ENCODE measurements at places on chromosomes 6 and 20. TPM values are rescaled to one million over a fixed set of nuclear protein-coding genes. Genes with fewer than 3 reads are reported as not detected.

USP49 gene
- 0.69 TPM for polyA plus RNA-seq

SAMD5 gene
- polyA plus RNA-seq, result 7.2 TPM

SLPI gene
- 1,481 TPM for polyA plus RNA-seq

HDGFL1 gene
- not detected for polyA plus RNA-seq

ECT2L gene
- 0.04 TPM for polyA plus RNA-seq

SRXN1 gene
- 41.0 TPM for polyA plus RNA-seq

NKAIN4 gene
- not detected for polyA plus RNA-seq

MDC1 gene
- polyA plus RNA-seq, result 5.9 TPM

ZNF391 gene
- polyA plus RNA-seq, result 0.51 TPM

SCGN gene
- not detected for polyA plus RNA-seq

UNC5CL gene
- polyA plus RNA-seq, result 1.1 TPM

RSPH9 gene
- 0.16 TPM for polyA plus RNA-seq

BPIFB1 gene
- polyA plus RNA-seq, result 0.77 TPM

GPSM3 gene
- polyA plus RNA-seq, result 4.0 TPM

RFX6 gene
- polyA plus RNA-seq, result not detected

EYA4 gene
- 0.02 TPM for polyA plus RNA-seq

MDFI gene
- polyA plus RNA-seq, result 70.3 TPM

POU5F1 gene
- polyA plus RNA-seq, result 0.59 TPM

FHL5 gene
- polyA plus RNA-seq, result 0.37 TPM

HTR1E gene
- polyA plus RNA-seq, result not detected

All from esophagus (tissue), 2 donors.